ENCODE measurements at places on chromosomes 4 and X.
A peak's percentile ranks its signal among the peaks of the same experiment; 100 is the strongest.

DNA sequence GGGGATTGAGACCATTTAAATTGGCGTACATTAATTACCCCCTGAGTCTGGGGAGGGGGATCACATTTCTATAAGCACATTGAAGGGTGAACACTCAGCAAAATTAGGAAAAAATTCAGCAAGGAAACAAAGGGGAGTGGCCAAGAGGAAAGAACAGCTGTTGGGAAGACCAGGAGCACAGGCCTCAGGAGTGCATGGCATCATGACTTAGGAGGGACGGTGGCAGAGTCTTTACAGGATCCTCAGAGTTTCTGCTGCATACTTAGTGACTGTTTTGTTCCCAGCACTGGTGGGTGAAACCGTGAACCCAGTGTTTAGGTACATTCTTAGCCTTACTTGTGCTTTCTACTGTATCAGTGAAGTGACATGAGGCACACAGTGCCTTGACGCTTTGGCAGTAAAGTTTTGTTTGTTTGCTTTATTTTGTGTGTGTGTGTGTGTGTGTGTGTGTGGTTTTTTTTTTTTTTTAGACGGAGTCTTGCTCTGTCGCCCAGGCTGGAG is 121.3 kb downstream of the CBR4 start:
- DNase-seq, result no peak

DNA sequence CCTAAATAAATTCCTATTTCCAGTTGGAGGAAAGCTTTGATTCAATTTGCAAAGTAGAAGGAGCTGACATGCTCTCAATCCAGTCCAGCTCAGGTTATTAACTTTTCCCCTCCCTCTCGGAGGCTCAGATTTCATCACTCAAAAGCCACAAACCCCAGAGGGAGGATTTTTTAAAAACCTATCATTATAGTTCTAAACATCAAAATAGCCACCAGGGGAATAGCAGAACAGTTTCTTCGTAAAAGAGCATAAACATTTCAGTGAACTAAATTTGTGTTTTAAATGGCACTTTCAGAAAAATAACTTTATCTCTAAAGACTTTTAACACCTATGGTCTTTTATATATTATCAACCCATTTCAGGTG is 8.8 kb downstream of the GPRIN3 start:
- DNase-seq, result no peak

DNA sequence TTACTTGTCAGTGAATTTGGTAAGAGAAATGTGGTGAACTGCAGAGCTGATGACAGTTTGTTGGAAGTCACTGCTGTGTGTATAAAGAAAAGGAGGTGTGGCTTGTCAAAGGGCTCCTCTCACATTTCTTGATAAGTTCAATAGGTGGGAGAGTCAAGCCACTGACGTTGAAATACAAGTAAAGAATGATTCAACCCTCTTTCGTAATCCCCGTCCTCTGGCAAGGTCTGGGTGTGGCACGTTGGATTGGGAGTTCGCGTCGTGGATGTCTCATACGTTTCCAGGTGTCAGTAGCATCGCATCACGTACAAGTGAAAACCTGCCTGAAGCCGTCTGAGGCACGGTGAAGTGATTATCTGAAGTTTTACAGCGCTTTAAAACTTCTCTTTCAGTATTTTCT is 76.4 kb downstream of the EGF start:
- DNase-seq, result peak; percentile 44

- DNase-seq, result no peak
Observed at GRCh38 chr4:3091464-3091863, 17.0 kb downstream of the HTT start.

DNA sequence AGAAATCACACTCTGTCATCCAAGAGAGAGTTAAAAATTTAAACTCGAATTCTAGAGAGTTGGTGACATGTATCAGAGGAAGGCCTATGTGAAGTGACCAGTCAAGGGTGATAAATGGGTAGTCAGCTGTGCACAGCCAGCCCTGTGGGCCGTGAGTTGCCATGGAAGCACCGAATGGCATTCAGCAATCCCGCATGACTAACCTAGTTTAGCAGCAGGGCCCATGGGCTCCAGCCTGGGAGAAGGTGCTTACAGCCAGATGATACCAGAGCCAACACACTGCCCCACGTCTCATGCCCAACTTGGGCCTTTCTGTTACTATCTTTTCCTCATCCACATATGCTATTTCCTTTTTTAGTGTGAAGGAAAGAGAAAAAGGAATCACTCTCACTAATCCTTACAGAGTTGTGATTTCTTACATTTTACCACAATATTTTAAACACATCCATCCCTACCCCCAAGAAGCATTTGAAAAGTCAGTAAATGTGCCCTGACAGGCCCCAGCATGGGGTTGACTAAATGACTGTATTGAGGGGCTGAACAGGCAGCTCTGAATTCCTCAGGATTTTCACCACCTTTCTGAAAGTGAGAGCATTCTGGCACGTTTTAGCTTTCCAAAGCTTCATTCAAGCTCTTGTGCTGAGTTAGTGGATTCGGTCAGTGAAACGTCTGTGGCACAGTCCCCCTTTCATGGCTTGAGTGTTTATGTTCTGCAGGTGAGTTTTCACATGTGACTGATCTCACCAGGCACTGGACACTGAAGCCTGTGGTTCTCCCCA is 104.2 kb downstream of the AFF1 start:
- DNase-seq, result peak; percentile 97

Measured in eye (tissue), 1 donor.